ENCODE measurements at places on chromosomes 7 and 10.

- DNase-seq, result no peak
Observed at GRCh38 chr7:52944921-52945320, 90.5 kb upstream of the POM121L12 start.

GRCh38 chr10:108901781-108902618 lies 1021.3 kb downstream of the XPNPEP1 start:
- DNase-seq, result no peak

DNA sequence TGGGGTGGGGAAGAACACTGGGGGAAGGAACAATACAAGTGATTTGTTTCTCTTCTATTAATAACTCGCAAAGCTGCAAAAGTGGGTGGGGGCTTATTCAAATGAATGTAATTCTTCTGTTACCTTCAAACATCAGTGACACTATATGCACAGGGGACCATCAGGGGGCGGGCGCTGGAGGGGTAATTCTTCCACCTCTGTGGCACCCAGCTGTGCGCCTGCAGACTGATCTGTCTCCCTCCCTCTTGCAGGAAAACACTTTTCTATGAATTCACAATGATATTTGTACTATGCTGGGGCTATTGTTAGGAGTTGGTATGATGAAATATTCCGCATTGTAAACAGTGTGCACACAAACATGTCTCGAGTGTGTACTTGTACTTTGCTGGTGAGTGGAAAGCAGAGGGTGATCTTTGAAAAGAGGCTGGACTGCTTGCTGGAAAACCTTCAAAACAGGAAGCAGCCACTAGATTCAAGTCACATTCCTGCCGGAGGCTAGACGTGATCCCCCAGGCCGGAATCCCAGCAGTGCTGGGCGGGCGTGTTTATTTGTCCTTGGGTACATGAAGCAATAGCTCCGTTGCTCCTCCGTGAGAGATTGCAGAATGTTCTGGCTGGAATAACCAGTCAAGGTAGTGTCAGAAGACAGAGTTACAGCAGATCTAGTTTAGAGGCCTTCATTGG lies 15.8 kb upstream of the BNIP3 start:
- DNase-seq, result no peak

- no peak for DNase-seq
Observed at GRCh38 chr7:27189295-27189996, 4.4 kb upstream of the HOXA11 start.

- DNase-seq, result no peak
Observed at GRCh38 chr7:25926009-25926408, 226.0 kb upstream of the NFE2L3 start.

DNA sequence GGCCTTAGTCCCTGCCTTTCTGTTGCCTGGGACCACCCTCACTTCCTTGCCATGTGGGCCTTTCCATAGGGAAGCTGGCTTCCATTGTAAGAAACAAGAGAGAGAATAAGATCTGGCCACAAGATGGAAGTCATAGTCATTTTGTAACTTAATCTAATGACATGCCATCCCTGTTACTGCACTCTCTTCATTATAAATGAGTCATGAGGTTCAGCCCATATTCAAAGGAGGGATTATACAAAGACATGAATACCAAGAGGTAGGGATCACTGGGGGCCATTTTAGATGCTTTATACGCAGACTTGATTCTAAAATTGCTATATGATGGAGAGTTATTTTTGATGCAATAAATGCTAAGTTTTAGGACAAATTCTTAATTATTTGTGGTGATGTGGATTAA lies 75.2 kb upstream of the CELF2 start:
- no peak for DNase-seq

- no peak for DNase-seq
Observed at GRCh38 chr10:3107426-3107961, 40.1 kb downstream of the PFKP start.

DNA sequence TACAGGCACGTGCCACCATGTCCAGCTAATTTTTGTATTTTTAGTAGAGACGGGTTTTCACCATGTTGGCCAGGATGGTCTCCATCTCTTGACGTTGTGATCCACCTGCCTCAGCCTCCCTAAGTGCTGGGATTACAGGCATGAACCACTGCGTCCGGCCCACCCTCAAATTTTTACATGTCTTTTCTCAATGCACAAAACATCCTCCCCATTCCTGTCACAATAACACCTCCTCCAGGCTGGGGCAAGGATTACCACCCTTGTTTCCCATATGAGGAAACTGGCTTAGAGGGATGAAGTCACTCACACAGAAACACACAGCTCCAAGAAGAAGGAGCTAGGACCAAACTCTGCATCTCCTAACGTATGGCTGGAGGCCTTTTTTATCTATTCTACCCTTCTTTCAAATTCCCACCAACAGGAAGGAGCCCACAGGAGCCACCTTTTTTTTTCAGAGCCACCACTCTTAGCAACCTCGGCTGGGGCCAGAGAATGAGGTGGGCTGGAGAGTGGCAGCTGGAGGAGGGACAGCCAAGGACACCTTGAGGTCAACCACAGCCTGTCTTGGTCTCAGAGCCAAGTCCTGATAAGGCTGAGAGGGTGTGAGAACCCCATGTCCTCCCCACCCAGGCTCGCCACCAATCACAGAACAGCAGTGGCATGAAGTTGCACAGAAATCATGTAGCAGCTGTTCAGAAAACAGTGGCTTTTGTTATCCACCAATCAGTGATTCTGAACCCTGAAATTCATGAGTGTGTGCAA lies 113.1 kb upstream of the PDLIM1 start:
- no peak for DNase-seq

GRCh38 chr10:102433619-102434046 lies 1.3 kb upstream of the CUEDC2 start:
- no peak for DNase-seq

GRCh38 chr10:61973169-61973568 lies 71.7 kb downstream of the ARID5B start:
- DNase-seq, result no peak

DNA sequence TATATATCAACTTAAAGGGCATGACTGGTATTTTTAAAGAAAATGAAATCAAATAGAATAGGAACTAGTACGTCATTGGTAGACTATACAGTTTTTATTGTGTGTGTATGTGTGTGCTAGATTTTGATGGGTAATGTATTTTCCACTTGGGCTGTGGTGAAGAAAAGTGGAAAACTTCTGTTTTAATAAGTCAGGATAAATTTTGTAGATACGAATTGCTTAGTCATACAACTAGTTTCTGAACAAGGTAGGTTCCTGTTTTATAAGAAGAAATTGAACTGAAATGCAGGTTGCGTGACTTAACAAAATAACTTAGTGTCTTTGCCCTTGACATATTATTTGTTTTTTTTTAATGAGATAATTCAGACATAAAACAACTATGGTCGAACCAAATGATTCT lies 24.3 kb downstream of the UBN2 start:
- no peak for DNase-seq

DNA sequence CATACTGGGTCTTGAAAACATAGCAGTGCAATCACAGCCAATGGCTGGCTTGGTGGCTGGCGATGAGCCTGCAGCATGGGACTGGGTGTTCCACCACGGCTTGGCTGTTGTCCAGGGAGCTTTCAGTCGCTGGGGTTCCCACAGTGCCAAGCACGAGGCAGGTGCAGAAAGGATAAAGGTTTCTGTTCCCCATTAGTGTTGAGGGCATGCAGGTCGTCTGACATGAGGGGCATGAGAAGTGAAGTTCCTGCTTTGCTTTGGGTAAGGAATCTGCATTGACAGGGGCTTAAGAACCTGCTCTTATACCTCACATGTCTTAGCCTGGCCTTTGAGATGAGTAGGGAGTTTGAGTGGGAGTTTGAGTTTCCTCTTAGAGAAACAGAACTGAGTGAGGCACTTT lies 9.0 kb upstream of the CFTR start:
- no peak for DNase-seq

- DNase-seq, result no peak
Observed at GRCh38 chr10:35226507-35226906, 99.9 kb downstream of the CREM start.

- no peak for DNase-seq
Observed at GRCh38 chr10:68576118-68576517, 16.0 kb downstream of the TET1 start.

- no peak for DNase-seq
Observed at GRCh38 chr7:156046031-156046560, 233.8 kb upstream of the SHH start.

DNA sequence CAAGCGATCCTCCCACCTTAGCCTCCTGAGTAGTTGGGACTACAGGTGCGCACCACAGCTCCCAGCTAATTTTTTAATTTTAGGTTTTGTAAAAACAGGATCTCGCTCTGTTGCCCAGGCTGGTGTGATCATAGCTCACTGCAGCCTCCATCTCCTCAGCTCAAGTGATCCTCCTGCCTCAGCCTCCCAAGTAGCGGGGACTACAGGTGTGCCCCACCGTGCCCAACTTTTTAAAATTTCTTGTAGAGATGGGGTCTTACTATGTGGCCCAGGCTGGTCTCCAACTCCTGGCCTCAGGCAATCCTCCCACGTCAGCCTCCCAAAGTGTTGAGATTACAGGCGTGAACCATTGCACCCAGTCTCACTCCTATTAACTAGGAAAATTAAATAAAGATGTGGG lies 7.5 kb downstream of the TMEM225B start:
- no peak for DNase-seq

- no peak for DNase-seq
Observed at GRCh38 chr10:128631801-128632241, 505.6 kb upstream of the MKI67 start.

GRCh38 chr7:573269-573932 lies 53.8 kb upstream of the PDGFA start:
- no peak for DNase-seq

- no peak for DNase-seq
Observed at GRCh38 chr10:82969405-82969804, 1094.4 kb downstream of the NRG3 start.

DNA sequence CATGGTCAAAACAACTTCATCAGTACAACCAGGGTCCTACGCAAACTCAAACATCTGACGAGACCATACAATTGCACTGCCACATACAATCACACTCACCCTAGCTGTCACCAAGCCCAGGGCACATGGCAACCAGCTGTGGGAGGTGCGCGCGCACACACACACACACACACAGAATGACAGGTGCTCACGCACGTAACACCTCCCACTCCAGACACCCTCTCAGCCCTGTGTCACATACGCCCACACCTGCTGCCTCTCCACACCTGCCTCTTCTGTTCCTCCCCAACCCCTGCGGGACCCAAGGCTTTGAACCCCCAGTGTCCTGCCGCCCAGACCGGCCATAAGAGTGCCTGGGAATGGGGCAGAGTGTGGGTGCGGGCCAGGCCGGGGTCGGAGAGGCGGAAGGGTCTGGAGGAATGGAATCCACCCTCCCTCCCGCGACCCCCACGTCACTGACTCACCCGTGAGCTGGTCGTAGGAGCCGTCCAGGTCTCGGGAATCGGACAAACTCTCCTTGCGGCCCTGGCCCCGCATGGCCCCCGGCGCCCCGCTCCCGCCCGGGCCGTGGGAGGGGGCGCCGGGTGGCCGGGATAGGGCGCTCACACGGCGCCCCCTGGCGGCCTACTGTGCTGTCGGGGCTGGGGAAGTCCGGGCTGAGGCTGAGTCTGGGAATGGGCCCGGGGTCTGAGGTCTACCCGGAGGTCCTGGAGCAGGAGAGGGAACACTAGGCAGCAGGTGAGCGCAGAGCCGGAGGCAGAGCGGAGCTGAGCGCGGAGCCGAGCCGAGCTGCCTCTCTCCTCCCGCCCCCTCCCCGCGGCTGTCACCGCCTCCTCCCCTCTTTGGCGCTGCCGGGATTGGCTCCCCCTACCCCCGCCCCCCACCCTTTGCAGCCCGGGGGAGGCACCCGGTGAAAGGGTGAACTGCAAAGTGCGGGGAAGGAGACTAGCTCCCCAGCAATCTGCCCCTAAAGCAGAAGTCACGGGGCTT lies at the start of gene KCNIP2:
TSS of gene KCNIP2 (minus strand) at position 769 of the 990 bp plus-strand sequence. CDS start at position 537, 232 bp downstream.
- peak; percentile 67 for DNase-seq

DNA sequence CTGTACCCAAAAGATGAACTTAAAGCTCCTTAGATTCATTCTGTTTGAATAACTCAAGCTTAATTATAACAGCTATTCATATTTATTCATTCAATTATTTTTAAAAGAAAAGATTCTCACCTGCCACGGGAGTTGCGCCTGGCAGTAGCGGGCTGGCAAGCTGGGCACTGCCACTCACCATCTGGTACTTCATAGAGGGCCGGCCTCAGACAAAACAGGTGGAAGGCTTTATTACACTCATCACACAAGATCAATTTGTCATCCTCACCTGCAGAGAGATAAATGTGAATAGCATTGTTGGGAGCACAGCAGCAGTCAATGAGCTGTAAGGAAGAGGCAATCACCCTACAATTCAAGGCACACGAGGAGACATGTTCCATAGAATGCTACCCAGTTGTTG lies 15.8 kb downstream of the FZD9 start:
- no peak for DNase-seq

DNA sequence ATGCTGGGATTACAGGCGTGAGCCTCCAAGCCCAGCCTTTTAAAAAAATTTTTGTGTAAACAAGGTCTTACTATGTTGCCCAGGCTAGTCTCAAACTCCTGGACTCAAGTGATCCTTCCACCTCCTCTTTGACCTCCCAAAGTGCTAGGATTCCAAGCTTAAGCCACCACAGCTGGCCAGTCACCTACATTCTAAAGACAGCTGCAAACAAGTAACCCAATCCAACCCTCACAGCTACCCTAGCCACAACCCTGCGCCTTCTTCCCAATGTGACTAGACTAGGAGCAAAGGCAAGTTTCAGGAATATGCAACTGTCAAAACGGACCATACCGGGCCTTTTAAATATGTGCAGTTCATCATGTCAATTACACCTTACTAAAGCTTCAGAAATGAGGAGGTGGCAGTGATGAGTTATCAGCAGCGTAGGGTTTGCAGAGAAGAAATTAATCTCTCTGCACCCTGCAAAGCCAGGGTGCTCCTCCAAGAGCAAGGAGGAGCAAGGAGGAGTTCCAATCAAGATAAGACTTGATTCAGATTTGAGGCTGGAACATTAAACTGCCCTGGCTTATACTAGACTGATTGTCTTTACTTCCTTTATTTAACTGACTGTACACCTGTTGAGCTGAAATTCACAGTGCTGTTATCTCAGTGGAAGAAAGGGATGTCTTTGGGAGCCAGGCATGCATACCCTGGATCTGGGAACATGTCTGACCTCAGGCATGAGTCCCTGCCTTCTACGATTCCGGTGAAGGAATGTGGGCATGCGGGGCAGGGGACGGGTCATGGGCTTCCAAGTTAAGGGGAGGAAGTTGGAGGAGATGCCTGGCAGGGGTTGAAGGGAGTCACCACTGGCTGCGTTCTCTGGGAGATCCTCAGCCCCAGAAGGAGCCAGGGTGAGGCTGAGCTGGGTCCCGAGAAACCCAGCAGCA lies 15.5 kb upstream of the TMEM120A start:
- no peak for DNase-seq

- no peak for DNase-seq
Observed at GRCh38 chr10:43683451-43684291, 35.0 kb upstream of the ZNF32 start.

DNA sequence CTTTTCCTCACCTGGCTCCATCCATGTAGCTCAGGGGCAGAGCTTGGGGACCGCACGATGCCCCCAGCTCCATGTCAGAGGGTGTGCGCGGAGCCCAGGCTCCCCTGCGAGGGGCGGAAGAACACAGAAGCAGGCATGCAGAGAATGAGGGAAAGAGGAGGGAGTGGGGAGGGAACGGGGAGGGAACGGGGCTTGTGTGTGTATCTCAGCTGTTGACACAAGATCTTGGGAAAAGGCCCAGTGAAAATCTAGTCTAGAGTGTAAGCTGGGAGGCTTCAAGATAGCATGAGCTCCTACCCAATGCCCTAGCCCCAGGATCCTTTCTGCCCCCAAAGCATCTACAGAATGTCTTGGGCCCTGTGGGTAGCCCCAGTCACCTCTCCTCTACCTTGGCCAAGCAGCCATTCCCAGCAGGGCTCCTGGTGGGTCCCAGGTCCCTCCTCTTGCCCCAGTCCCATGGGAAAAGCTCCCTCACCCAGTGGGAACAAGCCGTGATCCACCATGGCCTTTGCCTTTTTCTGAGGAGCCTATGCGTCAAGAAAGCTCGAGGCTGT lies 25.1 kb upstream of the NDST2 start:
- no peak for DNase-seq
